ENCODE measurements at places on chromosomes 13 and 19. TPM values are rescaled to one million over a fixed set of nuclear protein-coding genes. Genes with fewer than 3 reads are reported as not detected.

- no peak for DNase-seq
Measured at GRCh38 chr13:39302820-39303219, 264.6 kb downstream of the NHLRC3 start.

- DNase-seq, result peak; percentile 62
Measured at GRCh38 chr19:47124937-47125668, 5.5 kb upstream of the SAE1 start.

SYDE1 gene
- total RNA-seq, result 12.0 TPM

TMTC4 gene
- 10.6 TPM for total RNA-seq

PSG5 gene
- total RNA-seq, result 0.41 TPM

DNA sequence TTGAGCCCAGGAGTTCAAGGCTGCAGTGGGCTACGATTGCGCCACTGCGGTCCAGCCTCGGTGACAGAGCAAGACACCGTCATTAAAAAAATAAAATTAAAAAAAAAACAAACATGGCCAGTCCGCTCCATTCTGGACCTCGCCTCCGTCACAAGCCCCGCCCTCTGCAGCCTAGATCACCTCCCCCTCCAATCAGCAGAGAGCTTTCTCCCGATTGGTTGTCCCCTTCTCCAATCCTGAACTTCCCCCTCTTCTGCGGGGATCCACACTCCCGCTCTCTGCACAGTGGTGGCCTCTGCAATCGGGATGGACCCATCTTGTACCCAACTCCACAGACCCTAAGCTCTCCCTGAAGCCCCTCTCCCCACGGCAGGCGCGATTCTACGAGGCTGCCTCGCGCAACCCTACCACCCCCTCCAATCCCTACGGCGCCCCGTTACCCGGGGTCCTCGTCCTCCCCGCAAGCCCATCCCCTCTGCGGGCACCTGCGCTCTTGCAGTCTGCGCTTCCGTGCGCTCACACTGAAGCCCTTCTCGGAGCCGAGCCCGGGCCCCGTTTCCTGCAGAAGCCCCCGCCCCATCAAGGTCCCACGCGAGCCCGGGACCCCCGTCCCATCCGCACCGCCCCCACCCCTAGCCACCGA lies 540 bp downstream of the TMEM160 start:
- DNase-seq, result peak; percentile 71

DNA sequence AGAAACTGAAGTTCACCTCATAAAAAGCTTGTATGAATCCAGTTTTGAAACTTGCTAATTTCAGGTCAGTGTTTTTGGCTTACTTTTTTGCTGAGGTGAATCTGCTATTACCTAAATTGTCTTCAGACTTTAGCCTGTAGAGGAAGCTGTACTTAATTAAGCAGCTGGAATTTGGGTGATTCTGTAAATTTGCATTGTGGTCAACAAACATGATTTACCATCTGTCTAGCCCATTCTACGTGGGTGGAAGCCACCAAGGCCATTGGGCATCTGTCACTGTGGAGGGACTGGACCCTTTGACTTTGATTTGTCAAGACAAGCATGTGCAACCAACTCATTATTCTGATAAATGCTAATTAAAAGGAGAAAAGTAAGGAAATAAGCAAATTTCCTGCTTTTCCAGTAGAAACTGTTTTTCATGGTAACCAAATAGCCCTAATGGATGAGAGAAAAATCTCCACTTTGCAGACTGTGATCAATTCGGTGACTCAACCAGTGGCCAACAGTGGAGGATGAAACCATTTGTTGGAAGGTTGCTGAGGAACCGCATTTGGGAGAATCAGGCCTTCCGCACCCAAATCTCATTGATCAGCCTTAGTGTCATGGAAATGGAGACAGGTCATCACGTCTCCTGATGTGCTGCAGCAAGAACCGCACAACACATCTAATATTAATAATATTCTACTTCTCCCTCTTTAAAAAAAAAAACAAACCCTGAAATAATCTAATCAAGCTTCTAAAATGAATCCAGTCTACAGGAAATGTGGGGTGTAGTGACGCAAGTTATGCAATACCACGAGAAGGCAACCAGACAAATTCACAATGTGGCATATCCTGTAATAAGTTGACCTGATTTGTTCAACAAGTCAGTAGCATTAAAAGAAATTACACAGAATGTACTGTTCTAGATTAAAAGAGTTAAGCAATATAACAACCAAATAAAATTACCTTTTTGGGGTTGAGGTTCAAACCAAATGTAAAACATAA lies 54.3 kb downstream of the GARRE1 start:
- no peak for DNase-seq

TPGS1 gene
- total RNA-seq, result 7.9 TPM
